ENCODE measurements at places on chromosomes 16 and 17.

DNA sequence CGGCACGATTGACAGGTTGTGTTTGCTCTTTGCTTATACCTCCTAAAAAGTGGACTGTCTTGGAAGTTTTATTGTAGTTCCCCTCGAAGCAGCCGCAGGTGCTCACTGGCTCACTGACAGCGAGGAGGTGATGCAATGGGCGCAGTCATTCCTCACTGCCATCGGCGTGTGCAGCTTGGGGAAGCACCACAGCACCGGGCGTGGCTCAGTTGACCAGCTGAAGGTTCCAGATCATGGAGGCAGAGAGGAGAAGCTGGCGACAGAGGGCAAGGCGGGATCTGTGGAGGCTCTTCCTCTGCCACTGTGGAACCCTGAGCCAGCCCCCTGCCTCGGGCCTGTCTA, 72.1 kb upstream of the TNRC6C start:
- DNase-seq: no peak

GRCh38 chr16:30699615-30700099, 686 bp downstream of the SRCAP start:
- no peak for DNase-seq

DNA sequence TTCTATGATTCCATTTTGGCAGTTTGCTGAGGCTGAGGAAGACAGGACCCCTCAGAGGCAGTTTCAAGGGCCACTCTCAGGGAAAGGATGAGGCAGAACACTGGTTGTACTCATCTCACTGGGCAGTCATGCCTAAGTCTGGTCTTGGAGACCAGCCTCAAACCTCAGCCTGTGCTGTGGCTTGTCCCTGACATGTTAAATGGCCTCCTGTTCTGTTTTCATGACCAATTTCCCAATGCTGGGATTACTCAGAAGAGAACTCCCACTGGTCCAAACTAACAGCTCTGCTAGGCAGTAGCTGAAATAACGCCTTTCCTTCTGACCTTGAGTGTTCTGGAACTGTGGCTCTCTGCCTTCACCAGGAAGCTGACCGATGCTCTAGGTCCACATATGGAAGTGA, 8.4 kb upstream of the SPDYE4 start:
- DNase-seq: no peak

DNA sequence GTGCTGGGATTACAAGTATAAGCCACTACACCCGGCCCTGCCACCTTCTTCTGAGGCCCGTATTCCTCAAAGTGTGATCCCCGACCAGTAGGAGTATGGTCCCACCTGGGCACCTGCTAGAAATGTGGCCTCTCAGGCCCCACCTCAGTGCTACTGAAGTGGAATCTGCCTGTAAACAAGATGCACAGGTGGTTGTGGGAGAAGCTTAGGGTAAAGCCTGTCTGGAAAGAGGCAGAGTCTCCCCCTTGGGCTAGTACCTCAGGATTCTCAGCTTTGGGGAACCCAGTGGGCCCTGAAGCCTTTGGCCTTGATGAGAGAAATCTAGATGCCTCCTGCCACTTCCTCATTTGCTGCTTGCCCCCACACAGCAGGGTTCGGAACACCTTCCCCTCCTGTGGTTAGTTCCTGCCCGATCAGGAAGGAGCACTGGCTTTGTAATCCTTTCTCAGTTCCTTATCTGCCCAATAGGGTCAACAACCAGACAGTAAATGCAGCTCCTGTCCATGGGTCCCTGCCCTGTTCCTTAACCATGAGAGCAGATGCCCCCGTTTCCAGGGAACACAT, 25.2 kb downstream of the TK2 start:
- DNase-seq: no peak

DNA sequence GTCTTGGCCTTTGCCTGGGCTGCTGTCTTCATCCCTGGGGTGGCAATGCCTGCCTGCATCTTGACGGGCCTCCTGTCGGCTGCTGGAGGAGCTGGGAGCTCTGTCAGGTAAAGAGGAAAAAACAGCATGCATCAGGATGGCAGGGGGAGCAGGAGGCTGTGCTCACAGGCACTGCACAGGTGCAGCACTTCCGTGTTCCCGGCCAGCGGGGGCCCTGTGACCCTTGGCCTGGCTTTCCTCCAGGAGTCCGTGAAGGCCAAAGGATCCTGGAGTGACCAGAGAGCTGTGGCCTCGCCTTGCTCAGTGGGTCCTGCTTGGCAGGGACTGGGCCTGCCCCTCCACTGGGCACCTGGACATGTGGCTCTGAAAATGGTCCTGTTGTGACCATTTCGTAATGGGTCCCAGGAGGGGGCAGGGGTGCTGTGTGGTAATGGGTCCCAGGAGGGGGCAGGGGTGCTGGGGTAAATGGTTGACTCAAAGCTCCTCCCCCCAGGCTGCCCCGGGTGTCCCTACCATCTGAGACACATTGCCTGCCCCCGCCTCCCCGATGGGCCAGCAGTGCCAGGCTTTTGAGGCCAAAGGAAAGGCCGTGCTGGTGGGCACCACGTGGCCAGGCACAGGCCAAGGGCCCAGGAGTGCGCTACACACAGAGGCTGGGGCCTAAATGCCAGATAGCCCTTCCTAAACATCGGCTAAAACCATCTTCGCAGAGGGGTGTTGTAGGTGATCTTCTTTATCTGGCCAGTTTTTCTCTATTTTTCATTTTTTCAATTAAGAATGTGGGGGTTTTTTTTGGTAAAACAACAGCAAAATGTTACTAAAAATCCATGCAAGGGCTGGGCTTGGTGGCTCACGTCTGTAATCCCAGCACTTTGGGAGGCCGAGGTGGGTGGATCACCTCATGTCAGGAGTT, 4.0 kb upstream of the FASN start:
- no peak for DNase-seq

GRCh38 chr17:5380491-5381135, 38.8 kb downstream of the NUP88 start:
- DNase-seq: no peak

GRCh38 chr16:85193876-85194275, 81.6 kb upstream of the CIBAR2 start:
- no peak for DNase-seq

GRCh38 chr16:85819771-85820170, 20.3 kb downstream of the COX4I1 start:
- DNase-seq: no peak

- DNase-seq: no peak
Observed at GRCh38 chr16:1908184-1908583, 10.0 kb downstream of the HS3ST6 start.

- DNase-seq: no peak
Observed at GRCh38 chr17:52128721-52129120, 29.8 kb downstream of the CA10 start.

GRCh38 chr17:46765453-46765852, 53.0 kb downstream of the WNT3 start:
- no peak for DNase-seq

- DNase-seq: no peak
Observed at GRCh38 chr17:79915850-79916430, 76.7 kb upstream of the CBX4 start.

DNA sequence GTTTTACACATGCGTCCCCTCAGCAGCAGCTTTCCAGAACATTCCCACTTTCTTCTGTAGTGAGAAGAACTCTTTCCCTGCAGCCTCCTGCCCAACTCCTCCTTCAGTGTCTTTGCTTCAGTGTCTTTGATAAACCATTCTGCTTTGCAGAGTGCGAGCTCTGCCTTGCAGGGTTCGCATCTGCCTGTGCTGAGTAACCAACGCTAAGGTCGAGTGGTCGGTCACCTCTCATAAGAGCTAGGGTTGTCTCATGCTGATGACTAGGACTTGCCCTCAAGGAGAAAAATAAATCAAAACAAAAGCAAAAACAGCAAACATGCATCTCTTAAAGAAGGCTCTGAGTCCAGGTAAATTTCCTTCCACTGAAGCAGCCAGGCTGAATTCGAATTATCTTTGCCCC, 22.7 kb downstream of the MAPT start:
- DNase-seq: no peak

GRCh38 chr16:65775829-65776228, 590.7 kb upstream of the CDH5 start:
- no peak for DNase-seq

DNA sequence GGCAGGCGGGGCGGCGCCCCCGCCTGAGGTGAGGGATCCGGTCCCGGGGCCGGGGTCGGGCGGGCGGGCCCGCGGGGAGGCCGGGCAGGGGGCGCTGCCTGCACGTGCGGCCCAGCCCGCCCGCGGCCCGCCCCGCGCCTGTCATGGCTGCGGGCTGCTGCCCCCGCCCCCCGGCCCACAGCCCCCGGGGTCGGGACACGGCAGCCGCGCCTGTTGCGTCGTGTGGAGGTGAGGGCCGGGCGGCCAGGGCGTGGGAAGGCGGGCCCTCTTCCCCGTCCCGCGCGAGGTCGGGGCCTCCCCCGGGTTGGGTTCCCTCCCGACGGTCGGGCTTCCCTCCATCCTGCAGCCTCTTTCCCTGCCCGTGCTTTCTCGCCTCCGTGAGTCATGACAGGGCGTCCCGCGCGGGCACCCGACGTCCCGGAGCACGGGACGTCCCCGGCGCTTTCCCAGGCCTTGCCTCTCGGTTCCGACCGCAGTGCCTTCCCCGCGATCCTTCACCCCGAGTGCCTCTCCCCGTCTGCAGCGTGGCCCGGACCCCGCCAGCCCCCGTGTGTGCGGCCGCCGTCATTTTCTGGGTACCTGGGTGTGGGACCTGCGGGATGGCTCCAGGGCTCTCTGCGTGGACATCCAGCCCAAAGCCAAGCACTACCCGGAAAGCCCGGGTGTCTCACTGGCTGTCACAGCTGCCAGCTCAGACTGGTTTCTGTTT, 76.7 kb downstream of the CHD9 start:
- no peak for DNase-seq

DNA sequence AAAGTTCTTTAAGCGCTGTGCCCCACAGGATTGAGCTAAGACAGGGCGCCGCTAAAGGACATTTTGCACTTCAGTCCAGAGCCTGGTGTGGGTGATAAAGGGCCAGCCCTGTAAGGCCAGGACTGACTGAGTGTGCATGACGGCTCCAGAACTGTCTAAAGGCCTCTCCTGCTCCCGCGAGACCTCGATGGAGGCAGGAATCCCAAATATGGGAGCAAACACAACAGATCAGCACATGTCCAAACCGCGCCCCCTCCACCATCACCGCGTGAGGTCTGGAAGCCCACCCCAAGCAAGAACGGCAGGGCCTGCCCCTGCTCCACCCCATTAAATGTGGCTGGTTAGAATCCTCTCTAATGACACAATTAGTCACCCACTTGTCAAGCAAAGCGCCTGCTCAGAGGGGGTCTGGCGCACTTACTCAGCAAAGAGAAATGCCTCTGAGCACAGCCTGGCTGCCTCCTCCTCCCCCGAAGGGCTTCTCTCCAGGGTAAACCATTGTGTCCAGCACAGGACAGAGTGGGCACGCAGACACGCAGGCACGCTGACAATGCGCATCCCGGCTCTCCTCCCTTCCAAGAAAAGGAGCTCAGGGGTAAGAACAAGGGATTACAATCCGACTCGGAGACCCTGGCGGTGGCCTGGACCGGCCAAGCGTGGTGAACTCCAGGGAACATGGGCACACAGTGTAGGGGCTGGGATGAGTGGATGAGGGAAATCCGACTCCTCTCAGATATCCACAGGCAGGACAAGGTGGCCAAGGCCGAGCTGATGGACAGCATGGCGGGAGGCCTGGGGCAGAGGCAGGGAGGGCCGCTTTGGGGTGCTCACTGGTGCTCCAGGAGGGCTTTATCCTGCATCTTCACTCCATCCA, 1.5 kb downstream of the MXRA7 start:
- no peak for DNase-seq

- DNase-seq: no peak
Observed at GRCh38 chr17:82094931-82095776, 2.9 kb downstream of the FASN start.

- no peak for DNase-seq
Observed at GRCh38 chr17:8799570-8800212, 526 bp upstream of the MFSD6L start.

- DNase-seq: no peak
Observed at GRCh38 chr16:1572673-1573072, 39.2 kb downstream of the IFT140 start.

- DNase-seq: no peak
Observed at GRCh38 chr17:76382803-76383545, 1.4 kb upstream of the SPHK1 start.

- DNase-seq: no peak
Observed at GRCh38 chr17:1413281-1413791, 13.3 kb upstream of the YWHAE start.

Measured in NCI-H526 treated with DMSO at 0.1 percent for 48 hours (cell line).